ENCODE measurements at places on chromosomes 12 and 14.

DNA sequence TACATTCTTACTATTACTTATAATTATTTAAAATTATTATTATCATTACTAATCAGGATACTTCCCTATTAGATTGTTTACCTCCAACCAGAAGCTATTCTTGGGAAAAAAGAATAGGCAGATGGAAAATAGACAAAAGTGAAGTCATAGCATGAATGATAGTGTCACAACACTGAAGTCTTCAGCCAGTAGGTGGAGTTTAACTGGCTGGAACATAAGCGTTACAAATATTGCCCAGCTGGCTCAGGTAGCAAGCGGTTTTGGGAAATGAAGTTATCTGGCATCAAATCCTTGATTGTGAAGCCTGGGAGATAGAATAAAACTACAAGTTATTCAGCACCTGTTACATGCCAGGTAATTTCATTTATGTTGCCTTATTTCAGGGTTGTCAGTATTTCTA, 762.9 kb downstream of the C12orf50 start:
- no peak for DNase-seq

- no peak for DNase-seq
These were observed 58.9 kb downstream of the NCOR2 start for GRCh38 chr12:124508381-124509079.

DNA sequence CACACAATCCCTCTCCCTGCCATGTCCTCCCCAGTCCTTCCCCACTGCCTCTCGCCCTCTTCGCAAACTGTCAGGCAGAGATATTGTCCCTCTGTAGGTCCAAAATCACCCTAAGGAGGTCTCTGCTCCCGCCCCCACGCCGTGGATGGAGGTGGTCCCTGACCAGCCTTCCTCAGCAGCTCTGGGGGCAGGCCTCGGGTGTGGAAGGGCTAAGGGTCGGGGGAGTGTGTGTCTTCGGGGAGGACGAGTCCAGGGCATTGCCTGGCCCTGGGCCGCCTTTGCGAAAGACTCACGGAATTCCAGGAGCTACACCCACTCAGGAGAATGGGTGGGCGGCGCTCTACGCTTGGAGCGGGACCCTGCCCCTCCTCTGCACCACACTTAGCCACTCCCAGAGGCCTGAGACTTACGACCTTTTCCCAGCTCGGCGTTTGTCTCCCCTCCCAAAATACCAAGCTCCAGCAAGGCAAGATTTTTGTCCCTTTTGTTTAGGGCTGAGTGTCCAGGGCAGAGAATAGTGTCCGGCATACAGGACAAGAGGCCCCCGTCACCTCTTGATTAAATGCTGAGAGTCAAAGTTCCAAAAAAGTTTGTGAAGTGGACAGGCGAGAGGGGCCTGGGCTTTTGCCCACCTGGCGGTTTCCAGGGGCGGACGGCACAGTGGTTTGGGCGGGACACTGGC, 881 bp downstream of the PYGL start:
- no peak for DNase-seq

DNA sequence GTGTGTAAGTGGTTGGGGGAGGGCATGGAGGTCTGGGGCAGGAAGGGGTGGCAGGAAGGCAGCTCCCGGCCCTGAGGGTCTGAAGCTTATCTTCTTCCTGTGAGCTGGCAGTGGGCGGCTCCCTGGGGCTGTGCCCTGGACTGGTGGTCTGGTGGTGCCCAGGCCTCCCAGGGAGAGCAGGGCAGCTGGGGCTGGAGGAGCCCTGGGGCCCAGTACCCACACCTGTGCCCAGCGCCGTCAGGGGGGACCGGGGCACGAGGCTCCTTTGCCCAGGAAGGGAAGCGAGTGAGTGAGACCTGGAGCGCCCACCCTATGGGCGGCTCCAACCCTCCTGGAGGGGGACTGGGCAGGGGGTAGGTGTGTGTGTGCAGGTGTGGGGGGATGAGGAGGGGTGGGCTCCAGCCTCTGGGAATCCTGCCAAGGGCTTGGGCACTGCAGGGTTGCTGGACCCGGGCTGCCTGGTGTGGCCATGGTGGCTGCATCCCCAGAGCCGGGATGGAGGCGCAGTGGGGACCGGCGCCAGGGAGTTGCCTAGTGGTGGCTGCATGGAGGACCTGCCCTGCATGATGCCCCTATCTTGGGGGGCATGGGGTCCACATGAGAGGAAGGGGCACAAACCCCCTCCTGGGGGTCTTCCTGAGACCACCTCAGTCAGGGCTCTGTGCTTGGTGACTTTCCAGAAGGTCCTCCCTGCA, 353.6 kb downstream of the TMEM121 start:
- no peak for DNase-seq

DNA sequence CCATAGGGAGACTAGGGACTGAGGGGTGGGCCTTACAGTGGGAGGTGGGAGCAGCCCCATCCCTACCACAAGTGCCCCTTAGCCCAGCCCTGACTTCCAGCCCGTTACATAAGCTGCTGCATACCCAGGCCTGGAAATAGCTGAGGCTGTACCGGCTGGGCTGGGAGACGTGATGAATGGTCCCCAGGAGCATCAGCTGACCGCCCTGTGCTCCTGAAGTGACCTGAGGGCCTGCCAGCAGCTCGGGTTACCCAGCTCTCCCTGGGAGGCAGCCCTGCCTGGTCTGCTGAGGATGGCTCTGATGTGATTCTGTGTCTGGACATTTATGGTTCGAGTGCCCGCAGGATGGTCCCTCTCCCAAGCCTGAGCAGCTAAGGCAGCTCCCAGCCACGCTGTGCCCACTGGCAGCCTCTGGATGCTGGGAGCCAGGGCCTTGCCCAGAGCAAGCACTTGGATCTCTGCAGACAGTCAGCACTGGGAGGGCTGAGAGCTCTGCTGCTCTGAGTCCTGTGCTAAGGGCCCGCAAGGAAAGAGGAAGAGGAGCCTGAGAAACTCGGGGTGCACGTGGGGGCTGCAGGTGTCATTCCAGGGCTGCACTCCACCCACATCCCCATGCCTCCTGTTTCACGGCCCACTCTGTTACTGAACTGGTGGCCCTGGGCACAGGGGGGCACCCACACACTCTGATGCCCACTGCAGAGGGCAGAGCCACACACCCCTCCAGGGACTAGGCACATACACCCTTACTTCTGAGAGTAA, 20.5 kb downstream of the TAMALIN start:
- no peak for DNase-seq

GRCh38 chr12:94133964-94134795, 14.2 kb upstream of the PLXNC1 start:
- DNase-seq, result no peak

GRCh38 chr12:133145981-133146380, 15.6 kb downstream of the ZNF10 start:
- no peak for DNase-seq

GRCh38 chr14:70315942-70316341, 43.5 kb downstream of the COX16 start:
- DNase-seq, result no peak

DNA sequence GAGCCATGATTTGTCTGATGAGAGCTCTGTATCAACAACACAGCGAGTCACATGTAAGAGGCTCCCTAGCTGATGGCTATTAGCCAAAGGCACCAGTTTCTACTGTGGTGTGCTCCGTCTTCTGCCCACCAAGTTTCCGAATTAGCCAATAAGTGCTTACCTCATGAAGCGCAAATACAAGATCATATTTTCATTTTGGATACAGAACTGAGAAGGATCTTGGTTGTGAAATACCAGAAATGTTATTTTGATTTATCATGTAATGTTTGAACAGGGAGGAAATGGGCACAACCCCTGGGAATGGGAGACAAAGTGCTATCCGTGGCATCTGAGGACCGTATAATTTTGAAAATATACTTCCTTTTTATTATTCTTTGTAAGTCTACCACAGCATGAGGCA, 234.3 kb downstream of the DACT1 start:
- no peak for DNase-seq

- no peak for DNase-seq
These were observed 234.7 kb downstream of the ANO2 start for GRCh38 chr12:5710260-5710878.

DNA sequence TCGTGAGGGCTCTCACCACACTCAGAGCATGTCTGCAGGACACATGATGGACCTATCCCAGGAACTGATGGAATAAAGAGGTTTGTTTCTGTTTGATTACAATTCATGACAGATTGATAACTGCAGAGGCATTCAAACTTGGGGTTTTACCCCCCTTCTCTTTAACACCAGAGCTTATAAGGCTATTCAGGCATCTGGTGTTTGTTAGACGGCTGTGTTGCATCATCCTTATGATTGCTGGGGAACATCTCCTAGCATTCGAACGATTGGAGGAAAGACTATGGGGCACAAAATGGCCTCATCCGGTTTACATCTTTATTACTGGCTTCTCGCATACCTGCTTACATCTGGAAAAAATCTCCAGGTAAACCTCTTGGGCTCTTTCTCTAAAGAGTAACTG, 191.8 kb downstream of the MSRB3 start:
- DNase-seq, result no peak

GRCh38 chr14:69101331-69101826, 51.5 kb downstream of the DCAF5 start:
- no peak for DNase-seq

DNA sequence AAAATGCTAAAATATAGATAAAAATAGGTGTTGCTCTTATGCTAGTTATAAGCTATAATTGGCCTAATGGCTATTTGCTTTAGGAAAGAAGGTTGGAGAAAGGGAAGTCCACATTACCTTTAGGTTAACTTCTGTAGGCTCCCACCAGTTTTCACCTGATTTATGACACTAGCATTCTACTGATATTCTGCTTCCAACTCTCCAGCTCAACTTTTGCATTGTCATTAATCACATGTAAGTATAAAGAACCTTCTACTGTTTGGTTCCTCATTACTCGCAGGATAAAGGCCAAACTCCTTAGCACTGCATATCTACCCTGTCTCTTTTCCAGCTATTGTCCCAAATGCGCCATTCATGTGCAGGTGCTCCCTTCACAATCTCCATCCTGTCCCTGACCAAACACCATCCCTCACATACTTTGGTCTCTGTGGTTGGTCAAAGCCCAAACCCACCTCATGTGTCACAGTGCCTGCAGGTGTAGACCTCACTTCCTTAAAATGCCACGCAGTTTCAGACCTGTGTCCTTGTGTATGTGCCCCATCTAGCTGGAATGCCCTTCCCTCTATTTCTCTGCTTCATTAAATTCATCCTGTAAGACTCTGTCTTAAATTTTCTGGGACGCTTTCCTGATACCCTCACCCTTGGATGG, 3.3 kb downstream of the DDHD1 start:
- DNase-seq, result no peak

DNA sequence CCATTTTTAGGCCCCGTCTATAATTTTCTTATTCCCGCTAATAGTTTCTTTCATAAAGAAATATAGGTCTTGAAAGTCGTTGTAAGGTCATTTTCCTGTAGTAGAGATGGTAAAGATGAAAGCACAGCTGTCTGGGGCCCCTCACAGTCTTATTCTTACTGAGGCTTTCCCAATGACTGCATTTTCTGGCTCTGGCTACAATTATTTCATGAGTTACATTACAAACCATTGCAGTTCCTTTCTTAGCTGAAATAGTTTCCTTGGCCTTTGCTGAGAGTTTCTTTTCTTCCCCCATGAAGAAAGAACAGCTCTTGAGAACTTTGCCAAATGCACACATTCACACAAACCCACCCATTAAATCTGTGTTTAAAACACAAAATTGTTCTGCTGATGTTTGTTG, 113.0 kb downstream of the DYRK2 start:
- DNase-seq, result no peak

DNA sequence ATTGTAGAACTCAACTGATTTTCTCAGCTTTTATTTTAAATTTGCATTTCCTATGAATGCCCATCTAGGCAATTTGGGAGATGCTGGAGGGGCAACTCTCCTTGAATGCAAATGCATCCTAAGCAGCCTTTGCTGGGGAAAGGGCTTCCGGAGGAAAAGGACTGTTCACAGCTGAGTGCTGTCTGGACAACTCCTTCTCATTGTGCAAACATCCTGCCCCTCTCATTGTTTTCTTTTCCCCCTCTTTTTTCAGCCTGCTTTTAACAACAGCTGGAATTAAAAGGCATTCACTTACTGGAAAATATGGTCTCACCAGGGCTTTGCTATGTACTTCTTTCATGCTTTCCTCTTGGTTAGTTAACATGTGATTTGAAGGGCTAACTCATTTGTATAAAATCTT, 397.8 kb downstream of the FUT8 start:
- no peak for DNase-seq

- DNase-seq, result no peak
These were observed 47.6 kb upstream of the PKP2 start for GRCh38 chr12:32944195-32944594.

GRCh38 chr12:52838609-52839435, 4.7 kb upstream of the KRT79 start:
- no peak for DNase-seq

DNA sequence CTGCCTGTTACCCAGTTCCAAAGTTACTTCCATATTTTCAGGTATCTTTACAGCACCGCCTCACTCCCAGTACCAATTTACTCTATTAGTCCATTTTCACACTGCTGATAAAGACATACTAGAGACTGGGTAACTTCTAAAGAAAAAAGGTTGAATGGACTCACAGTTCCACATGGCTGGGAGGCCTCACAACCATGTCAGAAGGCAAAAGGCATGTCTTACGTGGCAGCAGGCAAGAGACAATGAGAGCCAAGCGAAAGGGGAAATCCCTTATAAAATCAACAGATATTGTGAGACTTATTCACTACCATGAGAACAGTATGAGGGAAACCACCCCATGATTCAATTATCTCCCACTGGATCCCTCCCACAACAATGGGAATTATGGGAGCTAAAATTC, 9.8 kb downstream of the AREL1 start:
- no peak for DNase-seq

DNA sequence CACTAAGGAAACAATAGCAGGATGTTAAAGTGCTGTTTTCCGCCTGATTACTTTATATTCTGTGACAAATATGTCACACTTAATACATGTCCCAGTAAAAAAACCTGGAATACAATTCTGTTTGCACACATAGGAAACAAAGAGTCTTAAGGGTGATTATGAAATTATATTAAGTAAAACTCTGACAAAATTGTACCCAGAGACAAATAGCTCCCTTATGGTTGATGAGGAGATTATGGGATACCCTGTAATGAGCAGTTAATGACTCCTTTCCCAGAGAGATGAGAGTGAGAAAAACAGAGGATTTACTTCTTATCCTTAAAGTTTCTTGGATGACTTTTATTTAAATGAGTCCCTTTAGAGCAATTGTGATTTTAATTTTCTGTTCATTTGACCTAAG, 370.6 kb downstream of the PDZRN4 start:
- DNase-seq, result no peak

DNA sequence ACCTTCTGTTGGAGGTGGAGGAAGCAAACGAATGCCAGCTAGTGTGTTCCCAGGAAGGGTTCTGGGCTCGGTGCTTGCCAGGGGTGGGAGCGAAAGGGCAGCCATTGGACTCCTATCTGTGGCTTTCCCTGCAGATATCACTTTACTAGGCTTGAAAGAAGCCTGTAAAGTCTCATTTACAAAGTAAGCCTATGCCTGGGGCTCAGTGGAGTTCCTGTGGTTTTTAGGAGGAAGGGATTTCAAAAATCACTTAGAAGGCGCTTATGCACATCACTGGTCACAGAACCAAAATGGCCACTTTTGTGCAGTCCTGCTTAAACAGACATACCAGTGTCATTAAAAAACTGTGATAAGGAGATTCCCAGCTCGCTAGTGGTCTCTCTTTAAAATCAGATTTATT, 22.7 kb downstream of the CLMN start:
- DNase-seq, result no peak

Data from stimulated activated CD8-positive, alpha-beta memory T cell treated with anti-CD3 and anti-CD28 coated beads, Interleukin-7, amount 100 ng/mL, for 1 hour (primary cell).